ENCODE measurements at places on chromosomes 2 and 18.

DNA sequence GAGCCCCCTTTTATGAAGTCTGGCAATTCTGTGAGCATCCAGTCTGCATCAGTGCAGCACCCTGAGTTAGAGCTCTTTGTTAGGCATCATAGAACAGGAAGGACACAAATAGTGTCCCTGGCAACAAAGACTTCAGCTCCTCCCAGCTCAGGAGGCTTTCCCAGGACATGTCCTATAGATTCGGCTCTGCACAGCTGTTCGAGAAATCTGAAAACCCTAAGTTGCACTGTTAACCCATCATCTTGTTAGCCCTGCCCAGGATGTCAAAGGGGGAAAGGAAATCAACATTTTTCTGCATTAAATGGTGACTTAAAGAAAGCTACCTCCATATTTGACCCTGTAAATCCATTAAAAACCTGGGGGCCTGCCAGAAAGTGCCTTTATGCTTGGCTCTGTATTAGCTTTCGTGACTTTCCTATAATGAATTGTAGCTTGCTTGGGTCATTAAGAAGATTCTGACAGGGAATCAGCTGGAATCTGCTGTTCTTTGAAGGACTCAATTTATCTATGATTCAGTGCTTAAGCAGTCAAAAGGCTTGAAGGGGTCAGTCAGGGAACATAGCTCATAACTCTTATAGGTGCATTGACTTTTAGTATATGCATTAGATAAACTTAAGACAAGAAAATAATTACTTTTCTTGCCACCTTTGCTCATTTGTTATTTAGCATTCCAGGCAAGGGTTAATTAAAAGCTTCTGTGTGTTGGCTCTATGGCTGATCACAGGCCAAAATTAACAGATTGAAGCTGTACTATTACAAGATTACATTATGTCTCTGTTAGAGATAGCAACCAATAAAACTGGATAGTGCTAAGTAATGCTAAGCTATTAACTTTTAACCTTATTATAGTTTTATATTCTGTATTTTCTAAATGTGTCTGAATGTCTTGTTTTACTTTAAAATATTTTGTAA is 20.6 kb downstream of the ERMN start:
- no peak for DNase-seq

- DNase-seq = no peak
Observed at GRCh38 chr2:227876300-227876801, 4.9 kb downstream of the DAW1 start.

DNA sequence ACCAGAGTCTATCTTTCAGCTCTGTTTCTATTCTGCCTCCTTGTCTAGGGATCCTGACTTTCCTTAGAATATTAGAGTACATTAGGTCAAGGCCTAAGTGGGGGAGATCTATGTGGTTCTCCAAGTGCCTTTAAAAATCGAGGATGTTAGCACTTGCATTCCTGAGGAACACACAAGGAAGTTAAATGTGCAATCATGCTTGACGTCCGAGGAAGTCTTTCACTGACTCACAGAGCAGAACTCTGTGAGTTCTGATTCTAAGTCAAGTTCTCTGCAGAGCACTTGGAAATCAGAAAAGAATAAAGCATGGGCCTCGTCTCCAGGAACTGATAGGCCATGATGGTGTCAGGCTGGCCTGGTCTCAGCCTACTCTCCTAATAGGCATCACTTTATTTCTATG is 17.2 kb downstream of the FHOD3 start:
- DNase-seq = no peak

GRCh38 chr2:9082158-9082557 is 78.7 kb upstream of the MBOAT2 start:
- no peak for DNase-seq

DNA sequence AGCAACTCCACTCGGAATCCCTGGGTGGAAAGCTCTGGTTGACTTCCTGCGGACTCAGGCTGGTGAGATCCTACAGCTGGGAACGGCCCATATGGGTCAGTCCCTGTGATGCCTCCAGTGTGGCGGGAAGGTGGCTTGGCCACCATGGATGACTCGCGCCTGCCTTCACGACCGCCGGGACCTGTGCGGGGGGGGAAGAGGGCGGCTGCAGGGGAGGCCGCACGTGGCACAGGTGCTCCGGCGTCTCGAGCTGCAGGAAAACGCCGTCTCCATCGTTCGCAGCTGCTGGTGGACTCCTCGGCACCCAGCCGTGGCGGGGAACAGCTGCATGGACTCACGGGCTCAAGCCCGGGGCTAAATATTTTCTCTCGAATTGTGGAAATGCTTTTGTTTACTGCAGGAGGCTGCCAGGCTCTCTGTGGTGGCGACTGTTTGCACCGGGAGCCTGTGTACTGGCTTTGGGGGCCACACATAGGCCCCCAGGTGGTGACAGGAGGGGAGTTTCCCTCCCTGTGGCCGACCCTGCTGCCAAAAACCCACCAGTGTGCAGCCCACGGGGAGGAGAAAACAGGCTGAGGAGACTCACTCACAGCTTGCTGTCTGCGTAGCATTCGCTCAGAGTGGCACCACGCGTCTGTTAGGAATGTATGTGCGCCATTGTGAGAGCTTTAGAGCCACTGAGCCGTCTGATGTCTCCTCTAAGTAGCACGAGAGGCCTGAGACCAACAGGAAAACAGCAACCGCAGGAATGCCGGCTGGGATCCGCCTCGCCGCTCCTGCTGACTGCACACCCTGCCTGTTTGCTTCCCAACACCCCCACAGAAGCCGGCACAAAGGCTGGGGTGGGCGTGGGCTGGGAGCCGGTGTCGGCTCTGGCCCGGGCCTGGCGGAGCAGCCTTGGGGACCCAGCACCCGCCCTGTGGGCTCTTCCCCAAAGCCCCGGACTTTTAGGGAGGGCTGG is 89.2 kb downstream of the NFATC1 start:
- no peak for DNase-seq

- DNase-seq = no peak
Observed at GRCh38 chr2:50529600-50530218, 502.2 kb downstream of the NRXN1 start.

GRCh38 chr2:37871456-37872191 is 53.5 kb upstream of the RMDN2 start:
- no peak for DNase-seq

GRCh38 chr2:231161877-231162329 is 36.5 kb upstream of the ARMC9 start:
- DNase-seq = no peak

DNA sequence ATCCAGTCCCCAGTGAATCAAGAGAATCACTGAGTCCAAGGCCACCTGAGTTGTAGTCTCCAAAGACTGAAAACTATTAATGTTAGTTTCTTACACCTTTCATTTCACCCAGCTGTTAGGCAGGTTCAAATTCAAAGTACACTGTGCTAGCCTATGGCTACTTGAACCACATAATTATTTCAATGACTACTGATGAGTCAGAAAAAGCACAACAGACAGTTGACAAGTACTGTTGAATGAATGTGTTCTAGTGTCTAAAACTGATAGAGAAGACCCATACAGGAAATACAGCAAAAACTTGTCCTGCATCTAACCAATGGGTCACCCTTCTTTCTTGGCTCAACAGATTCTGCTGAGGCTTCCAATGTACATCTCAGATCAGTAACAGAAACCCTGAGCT is 160.9 kb downstream of the MYO5B start:
- DNase-seq = no peak

DNA sequence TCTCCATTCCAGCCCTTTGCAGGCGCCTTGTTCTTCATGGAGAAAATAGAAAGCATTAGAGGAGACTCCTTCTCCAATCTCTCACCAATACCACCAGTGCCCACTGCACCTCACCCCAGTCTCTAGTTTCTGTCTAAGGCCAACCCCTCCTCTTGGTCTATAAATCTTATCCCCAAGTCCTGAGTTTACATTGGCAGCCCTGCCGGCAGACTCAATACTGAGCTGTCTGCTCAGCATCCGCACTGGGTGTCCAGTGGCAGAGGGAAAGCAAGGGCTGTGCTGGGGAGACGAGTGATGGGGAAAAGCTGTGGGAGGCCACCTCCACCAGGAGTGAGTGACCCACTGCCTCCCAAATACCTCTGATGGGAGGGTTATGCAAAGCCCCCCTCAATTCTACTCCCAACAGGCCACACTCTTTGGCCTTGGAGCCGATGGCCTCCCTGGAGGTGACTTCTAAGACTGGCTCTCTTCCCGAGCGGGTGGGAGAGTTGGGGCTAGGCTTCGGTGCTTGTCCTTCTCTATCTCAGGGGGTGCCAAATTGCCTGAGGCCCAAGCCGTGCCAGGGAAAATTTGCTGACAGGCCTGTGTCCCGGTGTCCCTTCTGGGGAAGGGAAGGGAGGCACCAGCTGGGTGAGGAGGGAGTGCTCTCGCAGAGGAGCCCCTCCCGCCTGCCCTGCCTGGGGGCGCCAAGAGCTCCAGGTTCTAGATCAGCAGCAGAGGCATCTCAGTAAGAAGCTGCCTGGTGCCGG is 165.2 kb upstream of the MSH6 start:
- no peak for DNase-seq

DNA sequence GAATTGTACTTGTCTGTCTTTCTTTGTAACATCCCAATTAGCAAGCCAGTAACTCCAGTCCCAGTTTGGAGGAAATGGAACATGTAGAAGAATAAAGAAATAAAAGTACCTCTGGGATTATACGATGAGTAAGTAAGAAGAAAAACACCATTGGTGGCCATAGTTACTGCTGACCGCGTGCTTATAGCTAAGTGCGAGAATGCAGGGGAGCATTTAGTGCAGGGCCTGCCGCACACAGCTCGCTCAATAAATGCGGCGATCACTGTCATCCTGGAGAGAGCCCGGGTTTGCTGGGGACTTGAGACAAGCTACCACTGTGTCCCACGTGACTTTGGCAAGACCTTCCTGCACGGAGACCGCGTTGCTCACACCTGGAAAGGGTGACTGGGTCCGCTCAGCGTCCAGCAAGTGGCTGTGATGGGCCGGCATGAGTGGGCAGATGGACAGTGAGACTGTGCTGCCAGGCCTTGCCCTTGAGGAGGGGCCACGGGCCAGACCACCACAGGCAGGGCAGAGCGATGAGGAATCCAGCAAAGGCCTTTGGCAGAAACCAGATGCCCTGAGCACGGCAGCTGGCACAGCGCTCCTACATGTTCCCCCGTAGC is 54.8 kb downstream of the ADI1 start:
- DNase-seq = no peak

- DNase-seq = no peak
Observed at GRCh38 chr2:105775809-105776559, 31.3 kb downstream of the NCK2 start.

- DNase-seq = no peak
Observed at GRCh38 chr2:32683520-32684086, 55.8 kb downstream of the TTC27 start.

DNA sequence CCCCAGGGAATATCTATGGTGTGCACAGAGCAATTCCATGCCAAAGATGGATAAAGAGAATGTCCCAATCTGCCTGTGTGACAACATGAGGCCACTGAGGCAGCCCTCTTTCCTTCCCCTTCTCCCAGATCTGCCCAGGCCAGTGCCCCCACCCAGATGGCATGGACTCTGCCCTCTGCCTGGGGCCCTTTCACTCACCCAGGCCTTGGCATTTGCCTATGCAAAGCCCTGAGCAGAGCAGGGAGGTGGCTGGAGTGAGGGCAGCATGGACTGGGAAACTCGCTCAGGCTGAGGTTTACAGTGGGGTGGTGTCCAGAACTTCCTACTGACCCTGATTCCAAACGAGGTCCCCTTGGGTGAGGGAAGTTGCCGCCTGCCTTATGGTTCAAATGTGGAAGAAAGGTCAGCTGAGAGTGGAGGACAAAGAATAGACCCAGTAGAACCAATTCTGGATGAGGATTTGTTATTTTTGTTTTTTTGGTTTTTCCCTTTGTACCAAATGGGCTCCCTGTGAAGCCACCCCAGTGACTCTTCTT is 8.9 kb downstream of the SH2D6 start:
- no peak for DNase-seq

GRCh38 chr2:39432701-39433100 is 4.4 kb downstream of the MAP4K3 start:
- no peak for DNase-seq

DNA sequence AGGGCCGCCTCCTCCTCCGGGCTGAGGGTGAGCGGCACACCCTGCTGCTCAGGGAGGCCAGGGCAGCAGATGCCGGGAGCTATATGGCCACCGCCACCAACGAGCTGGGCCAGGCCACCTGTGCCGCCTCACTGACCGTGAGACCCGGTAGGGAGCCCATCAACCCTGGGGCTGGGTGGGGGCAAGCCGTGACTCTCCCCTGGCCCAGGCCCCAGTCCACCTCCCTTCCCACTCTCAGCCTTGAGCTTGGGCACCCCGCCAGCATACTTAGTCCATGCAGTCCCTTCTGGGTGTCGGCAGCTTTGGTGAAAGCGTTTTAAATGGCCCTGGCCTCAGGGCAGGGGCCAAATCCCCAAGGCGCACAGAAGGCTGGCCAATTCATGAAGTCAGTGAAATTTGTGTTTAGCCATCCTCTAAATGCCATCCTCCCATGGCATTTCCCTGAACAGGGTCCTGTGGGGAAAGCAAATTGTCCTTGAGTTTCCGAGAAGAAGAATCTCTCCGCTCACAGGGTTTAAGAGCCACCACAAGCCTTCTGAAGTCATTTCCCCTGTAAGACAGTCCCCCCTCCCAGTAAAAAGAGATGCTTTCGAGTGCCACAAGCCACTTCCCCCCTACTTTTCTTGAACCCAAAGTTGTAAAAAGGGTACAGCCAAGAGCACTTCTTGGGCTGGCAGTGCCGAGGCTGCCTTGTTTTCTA is 17.2 kb downstream of the SPEG start:
- no peak for DNase-seq

DNA sequence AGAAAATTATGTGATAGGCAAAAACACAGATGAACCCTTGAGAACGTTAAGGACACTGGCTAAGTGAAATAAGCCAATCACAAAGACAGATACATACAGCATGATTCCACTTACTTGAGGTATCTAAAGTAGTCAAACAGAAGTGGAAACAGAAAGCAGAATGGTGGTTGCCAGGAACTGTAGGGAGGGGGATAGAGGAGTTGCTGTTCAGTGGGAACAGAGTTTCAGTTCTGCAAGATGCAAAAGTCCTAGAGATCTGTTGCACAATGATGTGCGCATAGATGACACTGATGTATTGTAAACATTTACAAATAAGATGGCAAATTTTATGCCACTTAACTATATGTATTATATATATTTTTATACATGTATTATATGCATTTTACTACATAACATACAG is 59.7 kb downstream of the POLE4 start:
- DNase-seq = no peak

GRCh38 chr2:46371854-46372253 is 74.6 kb downstream of the EPAS1 start:
- no peak for DNase-seq

DNA sequence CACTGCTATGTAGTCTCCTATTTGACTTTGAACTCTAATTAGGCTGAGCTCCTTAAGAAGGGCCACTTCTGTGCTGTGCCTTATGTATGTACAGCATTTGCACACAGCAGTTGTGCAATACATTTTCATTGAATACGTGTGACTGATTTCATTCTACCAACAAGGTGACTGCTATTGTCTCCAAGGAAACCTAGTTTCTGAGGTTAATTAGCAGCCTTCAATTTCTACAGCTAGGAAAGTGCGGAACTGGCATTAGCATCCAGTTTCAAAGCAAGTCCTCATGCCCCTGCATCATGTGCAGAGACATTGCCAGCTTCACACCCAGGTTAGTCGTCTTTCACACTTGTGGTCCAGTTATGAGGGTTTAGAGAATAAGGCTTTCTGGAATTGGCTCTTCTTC is 58.6 kb downstream of the NCK2 start:
- no peak for DNase-seq
